ENCODE measurements at places on chromosomes 1 and 21. TPM values are rescaled to one million over a fixed set of nuclear protein-coding genes. Genes with fewer than 3 reads are reported as not detected.

AUNIP gene
- total RNA-seq = not detected

UBXN10 gene
- 7.8 TPM for total RNA-seq

RBP7 gene
- 8.5 TPM for total RNA-seq

B3GALT2 gene
- total RNA-seq = 3.8 TPM

IQGAP3 gene
- total RNA-seq = 1.7 TPM

TMEM269 gene
- not detected for total RNA-seq

GPR25 gene
- total RNA-seq = 0.62 TPM

LCK gene
- total RNA-seq = 7.5 TPM

PHF13 gene
- total RNA-seq = 10.2 TPM

LCE3D gene
- total RNA-seq = not detected

DNA sequence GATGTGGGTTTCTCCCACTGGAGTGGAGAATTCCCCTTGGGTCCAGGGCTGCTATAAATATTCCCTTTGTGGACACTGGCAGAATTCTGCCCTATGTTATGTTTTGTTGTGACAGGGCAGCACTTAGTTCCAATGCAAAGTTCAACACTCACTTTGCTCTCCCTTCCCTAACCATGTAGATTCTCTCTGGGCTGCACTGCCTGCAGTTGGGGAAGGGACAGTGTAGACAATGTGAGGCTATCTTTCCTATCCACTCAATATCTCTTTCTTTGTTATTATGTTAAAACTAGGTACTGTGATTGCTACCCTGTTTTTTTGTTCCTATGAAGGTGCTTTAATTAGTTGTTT, 19.6 kb downstream of the GPR88 start:
- no peak for DNase-seq

- no peak for DNase-seq
Observed at GRCh38 chr1:164675342-164675904, 116.4 kb downstream of the PBX1 start.

GRCh38 chr1:176193663-176194062, 13.4 kb downstream of the COP1 start:
- DNase-seq = no peak

- no peak for DNase-seq
Observed at GRCh38 chr1:54239631-54240031, 39.7 kb downstream of the MRPL37 start.

GRCh38 chr1:48718705-48719104, 58.0 kb downstream of the BEND5 start:
- no peak for DNase-seq

- DNase-seq = no peak
Observed at GRCh38 chr21:37079211-37079824, 6.3 kb downstream of the TTC3 start.

DNA sequence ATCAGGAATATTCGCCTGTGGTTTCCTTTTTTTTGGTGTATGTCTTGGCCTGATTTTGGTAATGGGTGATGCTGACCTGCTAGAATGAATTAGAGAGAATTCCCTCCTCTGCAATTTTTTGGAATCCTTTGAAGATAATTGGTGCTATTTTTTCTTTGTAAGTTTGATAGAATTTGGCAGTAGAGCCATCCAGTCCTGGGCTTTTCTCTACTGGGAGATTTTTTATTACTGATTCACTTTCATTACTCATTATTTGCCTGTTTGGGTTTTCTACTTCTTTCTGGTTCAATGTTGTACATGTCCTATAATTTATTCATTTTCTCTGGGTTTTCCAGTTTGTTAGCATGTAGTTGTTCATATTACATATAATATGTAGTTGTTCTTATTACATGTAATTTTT, 48.7 kb downstream of the NTMT2 start:
- DNase-seq = no peak

GRCh38 chr21:41739936-41740335, 26.9 kb downstream of the RIPK4 start:
- no peak for DNase-seq

GRCh38 chr21:36566644-36567043, 86.7 kb upstream of the CLDN14 start:
- DNase-seq = no peak

- DNase-seq = no peak
Observed at GRCh38 chr1:30942326-30942963, 33.9 kb upstream of the SDC3 start.

GRCh38 chr1:224203243-224204016, 20.4 kb downstream of the DEGS1 start:
- peak; percentile 74 for DNase-seq

DNA sequence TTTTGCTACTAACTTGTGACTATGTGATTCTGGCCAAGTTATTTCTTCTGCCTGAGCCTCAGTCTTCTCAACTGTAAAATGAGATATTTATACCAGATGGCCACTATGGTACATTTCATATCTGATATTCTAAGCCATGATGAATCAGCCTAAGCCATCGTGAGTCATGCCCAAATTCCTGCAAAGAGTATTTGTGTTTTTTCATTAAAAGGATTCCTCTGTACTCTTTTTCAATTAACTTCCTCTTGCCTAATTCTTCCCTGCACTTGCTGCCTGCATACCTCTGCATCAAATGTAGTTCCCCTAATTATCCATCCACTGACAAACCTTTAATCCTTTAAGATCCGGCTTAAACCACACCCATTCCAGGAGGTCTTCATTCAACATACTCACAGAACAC, 575.1 kb upstream of the BEND5 start:
- DNase-seq = no peak

DNA sequence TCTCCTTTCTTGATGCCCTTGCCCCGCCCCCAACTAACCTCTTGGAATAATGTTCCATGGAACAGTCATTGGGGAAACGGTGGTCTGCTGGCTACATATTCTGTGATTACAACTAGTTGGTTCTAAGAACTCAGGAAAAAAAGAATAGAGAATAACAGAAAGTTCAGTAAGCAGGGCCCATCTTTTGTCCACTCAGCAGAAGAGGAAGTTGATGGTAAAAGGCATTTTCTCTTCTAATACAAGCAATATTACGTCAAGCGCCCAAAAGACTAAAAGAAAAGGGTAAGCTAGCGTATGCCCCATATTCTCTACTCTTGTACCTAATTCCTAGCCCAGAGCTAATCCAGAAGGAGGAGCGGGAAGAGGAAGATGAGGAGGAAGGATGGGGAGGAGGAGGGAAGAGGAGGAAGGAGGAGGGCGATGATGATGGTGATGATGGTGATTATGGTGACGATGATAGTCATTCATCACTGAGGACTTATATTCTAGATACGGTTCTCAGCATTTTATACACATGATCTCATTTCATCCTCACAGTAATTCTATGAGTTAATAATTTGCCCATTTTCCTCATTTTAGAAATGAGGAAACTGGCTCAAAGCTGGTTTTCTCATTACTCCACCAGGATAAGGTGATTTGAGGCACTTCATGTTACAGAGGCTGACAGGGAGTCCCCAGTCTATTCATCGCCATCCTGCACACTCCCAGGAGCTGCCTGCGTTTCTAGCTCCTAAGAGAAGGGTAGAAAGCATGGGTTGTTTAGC, 76.6 kb upstream of the EFHD2 start:
- peak; percentile 8 for DNase-seq

GRCh38 chr1:172537366-172537765, 4.4 kb downstream of the SUCO start:
- DNase-seq = no peak

GRCh38 chr1:115224636-115225035, 113.4 kb downstream of the NGF start:
- DNase-seq = no peak

DNA sequence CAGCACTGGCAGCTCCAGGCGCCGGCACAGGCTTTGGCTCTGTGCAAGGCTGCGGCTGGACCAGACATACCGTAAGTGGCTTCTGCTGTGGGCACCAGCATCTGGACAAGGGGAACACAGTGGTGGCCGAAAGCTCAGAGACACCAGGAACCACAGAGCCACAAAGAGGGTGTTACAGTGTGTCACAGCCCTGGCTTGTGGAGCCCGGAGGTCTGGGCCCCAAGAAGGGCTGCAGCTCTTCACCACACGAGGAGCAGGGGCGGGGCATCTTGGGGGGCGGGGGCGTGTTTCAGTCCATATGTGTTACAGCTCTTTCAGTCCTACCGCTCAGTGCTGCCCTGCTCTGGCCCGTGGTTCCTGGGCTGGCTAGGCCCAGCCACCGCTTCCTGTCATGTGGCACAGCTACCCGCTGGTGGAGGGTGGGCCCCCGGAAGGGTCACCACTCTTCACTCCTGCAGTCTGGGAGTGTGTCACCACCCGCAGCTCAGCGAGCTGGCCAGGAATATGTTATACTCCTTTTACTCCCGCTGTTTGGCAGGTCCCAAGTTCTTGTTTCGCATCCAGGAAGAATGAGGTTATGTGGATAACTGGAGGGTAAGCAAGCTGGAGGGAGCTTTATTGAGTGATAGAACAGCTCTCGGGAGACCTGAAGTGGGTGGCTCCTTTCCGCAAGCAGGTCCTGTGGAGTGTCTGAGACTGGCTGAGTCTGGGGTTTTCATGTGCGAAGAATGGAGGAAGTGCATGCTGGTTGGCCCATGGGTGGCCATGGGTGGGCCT, 3.3 kb upstream of the LSM10 start:
- DNase-seq = peak; percentile 92

- DNase-seq = no peak
Observed at GRCh38 chr1:205916541-205916940, 26.7 kb downstream of the SLC26A9 start.

GRCh38 chr1:172551279-172551678, 18.3 kb downstream of the SUCO start:
- no peak for DNase-seq

All from lower lobe of right lung (tissue), 2 donors.